H54 (cell line): ENCODE measurements at places on chromosomes 13 and 19.

GRCh38 chr13:112454648-112455334, 78.6 kb downstream of the SPACA7 start:
- DNase-seq = no peak

DNA sequence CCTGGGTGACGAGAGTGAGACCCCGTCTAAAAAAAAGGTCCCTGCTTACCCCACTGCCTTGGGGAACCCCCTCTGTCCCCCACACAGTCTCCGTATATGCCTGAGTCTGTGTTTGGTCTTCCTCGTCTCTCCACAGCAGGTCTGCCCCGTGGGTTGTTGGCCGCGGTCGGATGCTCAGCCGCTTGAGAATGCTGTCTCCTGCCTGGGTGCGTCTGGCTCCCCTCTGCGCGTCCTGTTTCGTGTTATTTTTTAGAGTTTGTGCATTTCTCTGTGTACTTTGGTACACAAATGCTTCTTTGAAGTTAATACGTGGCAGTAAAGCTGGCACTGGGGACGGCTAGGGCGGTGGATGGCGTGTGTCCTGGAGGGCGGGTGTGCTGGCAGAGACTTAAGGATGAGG, 34.9 kb downstream of the KDM4B start:
- no peak for DNase-seq

DNA sequence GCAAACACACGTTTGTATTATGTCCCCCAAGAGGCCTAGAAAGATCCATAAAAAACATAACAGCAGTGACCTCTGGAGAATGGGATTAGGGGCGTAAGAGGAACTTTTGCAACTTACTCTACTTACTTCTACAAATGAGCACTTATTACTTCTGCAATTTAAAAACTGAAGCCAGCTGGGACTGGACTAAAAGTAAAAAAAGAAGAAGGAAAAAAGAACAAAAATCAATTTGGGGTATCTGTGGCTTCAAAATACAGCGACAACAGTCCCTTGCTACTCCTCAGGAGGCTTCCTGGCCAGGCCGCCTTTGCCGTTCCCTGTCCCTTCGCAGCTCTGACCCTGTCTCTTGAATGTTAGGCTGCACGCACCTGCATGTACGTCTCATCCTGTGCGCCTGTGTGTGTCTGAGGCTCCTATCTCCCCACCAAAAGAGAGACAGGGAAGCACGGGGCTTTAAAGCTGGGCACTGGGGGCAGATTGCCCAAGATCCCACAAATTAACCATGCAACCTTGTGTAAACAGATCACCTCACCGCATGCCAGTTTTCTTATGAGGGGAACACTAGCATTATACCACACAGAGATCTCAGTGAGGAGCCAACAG, 12.1 kb upstream of the FKRP start:
- no peak for DNase-seq

DNA sequence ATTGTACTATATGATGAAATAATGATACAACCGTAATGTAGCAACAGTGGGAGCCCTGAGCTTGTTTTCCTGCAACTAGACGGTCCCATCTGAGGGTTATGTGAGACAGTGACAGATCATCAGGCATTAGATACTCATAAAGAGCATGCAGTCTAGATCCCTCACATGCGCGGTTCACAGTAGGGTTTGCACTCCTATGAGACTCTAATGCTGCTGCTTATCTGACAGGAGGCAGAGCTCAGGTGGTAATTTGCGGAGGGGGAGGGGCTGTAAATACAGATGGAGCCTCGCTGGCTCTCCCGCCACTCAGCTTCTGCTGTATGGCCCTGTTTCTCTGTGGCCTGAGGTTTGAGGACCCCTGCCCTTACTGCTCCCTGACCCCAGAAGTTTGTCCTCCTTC, 13.7 kb downstream of the EPHX3 start:
- DNase-seq = no peak

DNA sequence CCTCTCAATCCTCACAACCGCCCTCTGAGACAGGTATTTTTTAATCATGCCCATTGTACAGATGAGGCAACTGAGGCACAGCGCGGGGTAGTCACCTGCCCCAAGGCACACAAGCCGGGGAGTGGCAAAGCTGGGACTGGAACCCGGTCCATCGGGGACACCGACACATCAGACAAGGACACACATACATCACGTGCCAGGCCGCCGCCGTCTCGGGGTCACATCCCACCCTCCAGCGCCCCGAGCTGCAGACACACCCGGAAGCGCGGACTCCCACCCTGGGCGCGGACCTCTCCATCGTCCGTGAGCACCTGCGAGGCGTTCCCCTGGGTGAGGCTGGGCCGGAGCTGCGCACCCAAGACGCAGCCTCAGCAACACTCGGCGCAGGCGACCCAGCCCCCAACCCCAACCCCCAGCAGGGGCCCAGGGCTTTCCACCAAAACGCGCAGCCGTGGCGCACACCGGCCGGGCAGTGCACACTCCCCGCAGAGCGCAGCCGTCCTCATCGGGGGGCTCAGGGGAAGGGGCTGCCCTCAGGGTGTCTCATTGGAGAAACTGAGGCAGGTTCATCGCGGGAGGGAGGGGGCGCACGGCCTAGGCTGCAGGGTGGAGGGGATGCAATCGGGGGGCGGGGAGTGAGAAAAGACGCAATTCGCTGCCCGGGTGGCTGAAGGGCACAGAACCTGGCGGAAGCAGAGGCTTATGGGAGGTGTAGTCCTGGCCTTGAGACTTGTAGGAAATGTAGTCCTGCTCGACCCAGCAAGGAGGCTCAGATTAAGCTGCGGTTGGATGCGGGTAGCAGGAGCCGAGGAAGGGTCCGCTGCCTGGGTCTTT, 1.9 kb upstream of the LMTK3 start:
- peak; percentile 70 for DNase-seq

- no peak for DNase-seq
Measured at GRCh38 chr19:4064149-4064495, 2.6 kb downstream of the ZBTB7A start.

GRCh38 chr13:114001331-114002008, 27.6 kb upstream of the C13orf46 start:
- DNase-seq = no peak

GRCh38 chr13:30776661-30777060, 41.3 kb downstream of the ALOX5AP start:
- no peak for DNase-seq

- no peak for DNase-seq
Measured at GRCh38 chr19:56163097-56163496, 12.7 kb upstream of the GALP start.

GRCh38 chr13:107845911-107846310, 369.4 kb downstream of the LIG4 start:
- DNase-seq = no peak
